ENCODE measurements at places on chromosomes 1 and 21. TPM values are rescaled to one million over a fixed set of nuclear protein-coding genes. Genes with fewer than 3 reads are reported as not detected.

CR2 gene
- 4.6 TPM for total RNA-seq

FCRLA gene
- total RNA-seq: 6.5 TPM

CLDN17 gene
- total RNA-seq: not detected

DNA sequence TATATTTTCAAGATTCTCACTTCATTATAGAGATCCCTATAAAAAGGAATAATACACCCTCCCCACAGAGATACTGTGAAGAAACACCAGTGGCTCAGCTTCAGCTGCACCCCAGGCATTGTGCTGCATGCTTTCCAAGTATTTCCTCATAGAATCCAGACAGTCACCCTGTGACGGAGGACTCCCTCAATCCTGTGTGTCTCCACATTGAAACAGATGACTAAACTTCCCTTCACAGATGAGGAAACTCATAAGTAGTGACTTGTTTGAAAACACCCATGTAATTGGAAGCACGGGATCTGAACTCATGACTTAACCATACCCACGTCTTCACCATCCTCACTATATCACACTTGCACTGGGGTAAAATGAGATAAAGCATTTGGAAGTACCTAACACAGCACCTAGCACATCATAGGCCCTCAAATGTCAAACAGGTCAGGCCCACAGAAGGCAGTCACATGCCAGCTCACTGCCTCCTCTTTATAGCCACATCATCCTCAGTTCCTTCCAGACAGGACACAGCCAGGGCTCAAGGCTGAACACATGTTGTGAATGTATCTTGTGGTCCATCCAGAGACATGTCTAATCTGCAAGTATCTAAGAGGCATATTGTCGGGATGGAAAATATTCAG lies 55.2 kb downstream of the GPR161 start:
- H3K27me3 ChIP-seq: peaks cover 5% of the 10 kb centered on the region
- DNase-seq: no peak
- H3K36me3 ChIP-seq: no peaks in the 10 kb centered on the region
- H3K27ac ChIP-seq: no peak overlapping the region
- H3K4me3 ChIP-seq: no peak overlapping the region
- no peaks in the 10 kb centered on the region for H3K4me1 ChIP-seq

DNAI4 gene
- 11.7 TPM for total RNA-seq

DNA sequence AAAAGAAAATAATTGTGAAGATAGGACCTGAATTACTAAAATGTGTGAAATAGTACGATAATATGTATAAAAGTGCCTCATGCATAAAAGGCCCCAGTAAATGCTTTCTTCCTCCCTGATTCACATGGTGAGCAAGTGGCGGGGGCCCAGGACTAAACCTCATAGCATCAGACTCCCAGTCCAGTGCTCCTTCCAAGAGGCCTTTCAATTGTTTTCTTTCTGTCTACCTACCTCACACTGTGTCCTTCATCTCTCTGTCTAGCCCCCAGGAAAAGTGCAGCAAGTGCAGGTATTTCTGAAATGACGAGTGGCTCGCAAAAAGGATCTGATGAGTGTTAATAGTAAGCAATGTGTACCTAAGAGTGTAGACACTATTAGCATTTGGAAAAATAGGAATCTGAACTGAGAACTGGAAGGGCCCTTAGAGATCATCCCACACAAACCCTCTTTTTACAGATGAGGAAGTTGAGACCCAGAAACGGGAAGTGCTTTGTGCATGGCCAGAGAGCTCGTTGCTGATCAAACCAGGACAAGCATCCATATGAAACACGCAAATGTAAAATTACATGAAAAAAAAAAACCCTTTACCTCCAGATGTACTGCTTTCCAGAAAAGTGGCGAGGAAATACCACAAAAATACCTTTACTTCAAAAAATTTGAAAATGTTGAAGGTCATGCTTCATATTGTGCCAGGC lies 118.2 kb upstream of the HOOK1 start:
- peaks cover 10% of the 10 kb centered on the region for H3K4me1 ChIP-seq
- no peak overlapping the region for H3K27ac ChIP-seq
- DNase-seq: no peak
- H3K27me3 ChIP-seq: no peaks in the 10 kb centered on the region

- no peak for DNase-seq
- no peak overlapping the region for H3K27ac ChIP-seq
- H3K36me3 ChIP-seq: no peaks in the 10 kb centered on the region
- peaks cover 2% of the 10 kb centered on the region for H3K27me3 ChIP-seq
- H3K4me1 ChIP-seq: no peaks in the 10 kb centered on the region
These were observed 58.0 kb downstream of the RBM11 start for GRCh38 chr21:14273736-14274538.

- no peaks in the 10 kb centered on the region for H3K36me3 ChIP-seq
- H3K4me3 ChIP-seq: peak overlapping the region; percentile 50
- no peak for DNase-seq
- H3K4me1 ChIP-seq: peaks cover 2% of the 10 kb centered on the region
- H3K27ac ChIP-seq: no peak overlapping the region
These were observed 448 bp downstream of the G0S2 start for GRCh38 chr1:209675565-209676154.

DNA sequence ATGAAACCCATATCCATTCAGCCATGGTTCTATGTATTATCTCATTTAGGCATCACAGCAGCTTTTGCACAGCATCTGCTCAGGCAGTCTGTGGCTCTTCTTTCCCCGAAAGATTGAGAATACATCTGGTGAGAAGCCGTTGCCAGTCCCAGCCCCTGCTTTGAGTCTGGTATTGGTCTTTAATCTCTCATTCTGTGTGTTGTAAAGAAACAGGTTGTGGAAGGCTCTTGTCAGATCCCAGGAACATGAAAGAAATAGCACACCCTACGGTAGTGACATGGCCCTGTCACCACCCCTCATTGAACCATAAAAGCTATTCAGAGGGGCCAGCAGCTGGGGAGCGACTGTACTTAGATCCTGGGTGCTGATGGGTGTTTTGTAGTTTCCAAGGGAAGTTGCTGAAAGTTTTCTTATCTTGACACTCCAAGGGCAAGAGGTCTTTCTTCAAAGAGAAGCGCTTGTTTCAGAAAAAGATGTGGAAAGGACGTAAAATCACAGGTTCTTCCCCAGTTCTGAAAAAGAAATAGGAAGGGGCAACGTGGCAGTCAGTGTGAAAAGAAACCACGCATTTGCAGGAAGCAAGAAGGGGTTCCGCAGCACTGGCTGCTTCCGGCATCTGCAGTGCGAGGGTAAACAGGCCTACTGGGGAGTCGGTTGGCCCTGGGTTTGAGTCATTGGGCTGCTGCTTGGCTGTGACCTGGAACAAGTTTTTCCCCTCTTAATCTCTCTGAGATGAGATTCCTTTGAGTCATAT lies 145.0 kb downstream of the DHRS3 start:
- H3K36me3 ChIP-seq: no peaks in the 10 kb centered on the region
- DNase-seq: peak; percentile 48
- H3K27me3 ChIP-seq: no peaks in the 10 kb centered on the region
- H3K27ac ChIP-seq: peak overlapping the region; percentile 83
- H3K4me1 ChIP-seq: peaks cover 60% of the 10 kb centered on the region

- no peak overlapping the region for H3K4me3 ChIP-seq
- DNase-seq: no peak
- no peak overlapping the region for H3K27ac ChIP-seq
These were observed 17.7 kb downstream of the FAF1 start for GRCh38 chr1:50942334-50942733.

DNA sequence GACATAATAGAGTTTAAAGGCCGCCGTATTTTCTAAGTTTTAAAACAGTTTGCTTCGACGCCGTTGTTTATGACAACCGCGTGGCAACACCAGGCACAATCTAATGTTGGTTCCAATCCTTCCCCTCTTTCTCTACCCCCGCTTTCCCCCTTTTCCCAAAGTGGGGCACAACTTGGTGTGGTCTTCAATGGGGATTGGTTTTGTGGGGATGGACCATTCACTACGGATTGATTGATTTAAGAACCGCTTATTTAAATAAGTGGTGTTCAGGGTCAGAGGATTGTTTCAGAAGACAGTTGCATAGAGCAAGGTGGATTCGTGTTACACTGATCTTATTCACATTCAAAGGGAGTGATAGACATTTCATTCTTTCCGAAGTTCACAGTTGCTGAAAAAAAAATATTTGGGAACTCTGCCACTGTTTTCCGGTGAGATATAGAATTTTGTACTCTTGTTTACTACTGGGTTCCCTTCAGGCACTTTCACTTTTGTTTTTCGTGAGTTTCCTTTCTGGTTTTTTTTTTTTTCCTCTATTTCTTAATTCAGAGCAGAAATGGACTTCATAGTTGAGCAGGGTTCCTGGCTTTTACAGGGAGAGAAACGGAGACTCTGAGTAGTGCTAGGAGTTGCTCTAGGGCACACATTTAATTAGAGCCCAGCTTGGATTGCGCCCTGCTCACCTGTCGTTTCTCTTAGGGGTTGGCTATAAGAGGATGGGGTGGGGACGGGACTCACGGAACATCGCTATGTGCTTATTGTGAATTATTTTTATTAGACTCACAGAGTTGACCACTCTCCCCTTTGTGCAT lies 79.6 kb upstream of the AK4 start:
- peak overlapping the region; percentile 98 for H3K4me3 ChIP-seq
- H3K27ac ChIP-seq: peak overlapping the region; percentile 97
- no peaks in the 10 kb centered on the region for H3K36me3 ChIP-seq
- no peak for DNase-seq

DNA sequence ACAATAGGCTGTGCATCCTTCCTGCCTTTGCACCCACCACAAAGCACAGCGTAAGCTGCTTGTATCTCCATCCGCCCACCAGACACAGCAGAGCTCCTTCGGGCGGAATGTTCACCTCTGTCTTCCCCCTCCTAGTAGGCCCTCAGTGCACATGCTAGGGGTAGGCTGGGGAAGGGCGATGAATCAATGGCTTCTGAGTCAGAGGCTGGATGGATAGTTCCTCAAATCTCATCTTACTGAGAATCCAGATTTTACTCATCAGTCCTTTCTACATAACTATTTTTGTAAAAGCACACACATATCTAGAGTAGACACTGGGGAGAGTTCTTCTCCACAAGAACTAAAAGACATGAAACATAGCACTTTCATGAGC lies 73.8 kb downstream of the BCAR3 start:
- H3K36me3 ChIP-seq: no peaks in the 10 kb centered on the region
- no peak overlapping the region for H3K27ac ChIP-seq
- no peak for DNase-seq
- H3K27me3 ChIP-seq: peaks cover 9% of the 10 kb centered on the region
- H3K4me3 ChIP-seq: no peak overlapping the region
- no peaks in the 10 kb centered on the region for H3K4me1 ChIP-seq

- H3K27ac ChIP-seq: no peak overlapping the region
- no peaks in the 10 kb centered on the region for H3K36me3 ChIP-seq
These were observed 29.4 kb upstream of the LRRN2 start for GRCh38 chr1:204714861-204715511.

GPR3 gene
- 0.35 TPM for total RNA-seq

- peaks cover 14% of the 10 kb centered on the region for H3K4me1 ChIP-seq
- no peak for DNase-seq
- no peaks in the 10 kb centered on the region for H3K27me3 ChIP-seq
- H3K27ac ChIP-seq: peak overlapping the region; percentile 73
- peak overlapping the region; percentile 88 for H3K4me3 ChIP-seq
These were observed 1.6 kb downstream of the EPS15 start for GRCh38 chr1:51517361-51518032.

GRCh38 chr21:34878501-34878900 lies 170.6 kb downstream of the RUNX1 start:
- H3K27ac ChIP-seq: no peak overlapping the region
- H3K4me3 ChIP-seq: no peak overlapping the region
- no peaks in the 10 kb centered on the region for H3K4me1 ChIP-seq
- H3K36me3 ChIP-seq: peaks cover 49% of the 10 kb centered on the region

KISS1 gene
- not detected for total RNA-seq

- H3K4me3 ChIP-seq: no peak overlapping the region
- DNase-seq: no peak
- no peak overlapping the region for H3K27ac ChIP-seq
- H3K27me3 ChIP-seq: peaks cover 8% of the 10 kb centered on the region
- no peaks in the 10 kb centered on the region for H3K36me3 ChIP-seq
These were observed 12.0 kb downstream of the FHAD1 start for GRCh38 chr1:15258833-15259621.

DNA sequence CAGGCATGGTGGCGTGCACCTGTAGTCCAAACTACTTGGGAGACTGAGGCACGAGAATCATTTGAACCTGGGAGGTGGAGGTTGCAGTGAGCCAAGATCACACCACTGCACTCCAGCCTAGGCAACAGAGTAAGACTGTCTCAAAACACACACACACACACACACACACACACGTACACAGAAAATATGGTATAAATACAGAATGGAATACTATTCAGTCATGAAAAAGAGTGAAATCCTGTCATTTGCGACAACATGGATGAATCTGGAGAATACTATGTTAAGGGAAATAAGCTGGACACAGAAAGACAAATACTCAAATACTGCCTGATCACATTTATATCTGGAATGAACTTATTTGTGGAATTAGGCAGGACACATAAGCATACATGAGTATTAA lies 18.4 kb downstream of the FOXD2 start:
- H3K36me3 ChIP-seq: no peaks in the 10 kb centered on the region
- H3K27ac ChIP-seq: no peak overlapping the region
- H3K4me3 ChIP-seq: no peak overlapping the region
- no peak for DNase-seq
- H3K27me3 ChIP-seq: peaks cover 23% of the 10 kb centered on the region

GRCh38 chr1:247366926-247367645 lies 35.4 kb upstream of the ZNF496 start:
- H3K4me3 ChIP-seq: no peak overlapping the region
- no peaks in the 10 kb centered on the region for H3K36me3 ChIP-seq
- H3K4me1 ChIP-seq: no peaks in the 10 kb centered on the region
- no peaks in the 10 kb centered on the region for H3K27me3 ChIP-seq
- no peak for DNase-seq
- no peak overlapping the region for H3K27ac ChIP-seq

GRCh38 chr21:46552274-46552673 lies 52.6 kb downstream of the S100B start:
- H3K4me3 ChIP-seq: no peak overlapping the region
- H3K27me3 ChIP-seq: no peaks in the 10 kb centered on the region
- peak; percentile 49 for DNase-seq
- H3K36me3 ChIP-seq: peaks cover 3% of the 10 kb centered on the region
- peak overlapping the region; percentile 85 for H3K27ac ChIP-seq
- peaks cover 52% of the 10 kb centered on the region for H3K4me1 ChIP-seq

GRCh38 chr1:183215076-183215720 lies 29.1 kb downstream of the LAMC2 start:
- DNase-seq: no peak
- no peaks in the 10 kb centered on the region for H3K27me3 ChIP-seq
- no peak overlapping the region for H3K4me3 ChIP-seq
- H3K36me3 ChIP-seq: no peaks in the 10 kb centered on the region

DNA sequence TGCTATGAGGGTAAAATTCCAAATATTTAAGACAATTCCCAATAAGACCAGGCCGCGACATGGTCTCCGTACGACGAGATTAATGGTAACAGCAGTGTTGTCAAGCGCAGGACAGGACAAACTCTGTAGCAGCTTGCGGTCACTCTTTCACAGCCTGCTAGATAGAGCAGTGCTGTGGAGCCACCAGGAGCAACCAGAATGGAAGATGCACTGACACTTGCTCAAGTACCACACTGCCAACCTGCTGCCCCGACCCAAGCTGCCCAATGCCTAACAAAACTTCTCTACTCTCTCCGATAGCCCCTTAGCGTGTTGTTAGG lies 636 bp downstream of the WARS2 start:
- peak overlapping the region; percentile 78 for H3K4me3 ChIP-seq
- no peak for DNase-seq
- H3K27me3 ChIP-seq: no peaks in the 10 kb centered on the region

Measured in T-cell (primary cell).